NCI-H524 treated with DMSO at 0.1 percent for 48 hours (cell line): ENCODE measurements at places on chromosomes 11 and 22.

- peak; percentile 23 for DNase-seq
Measured at GRCh38 chr22:31561238-31561887, 65.0 kb downstream of the SFI1 start.

DNA sequence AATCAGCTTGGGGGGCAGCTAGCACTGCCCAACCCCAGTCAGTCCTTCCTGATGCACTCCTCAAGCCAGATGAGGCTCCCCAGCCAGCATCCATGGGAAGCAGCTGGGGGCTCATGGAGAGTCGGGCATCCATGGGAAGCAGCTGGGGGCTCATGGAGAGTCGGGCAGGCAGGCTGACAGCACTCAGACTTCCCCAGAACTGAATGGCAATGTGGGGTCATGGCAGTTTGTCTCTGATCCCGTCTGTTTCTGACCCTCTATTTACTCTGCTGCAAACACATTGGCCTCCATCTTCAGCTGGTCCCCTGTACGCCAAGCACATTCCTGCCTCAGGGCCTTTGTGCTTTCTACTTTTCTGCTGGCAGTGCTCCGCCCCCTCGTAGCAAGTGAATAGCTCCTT is 314.8 kb downstream of the NTM start:
- DNase-seq = no peak

DNA sequence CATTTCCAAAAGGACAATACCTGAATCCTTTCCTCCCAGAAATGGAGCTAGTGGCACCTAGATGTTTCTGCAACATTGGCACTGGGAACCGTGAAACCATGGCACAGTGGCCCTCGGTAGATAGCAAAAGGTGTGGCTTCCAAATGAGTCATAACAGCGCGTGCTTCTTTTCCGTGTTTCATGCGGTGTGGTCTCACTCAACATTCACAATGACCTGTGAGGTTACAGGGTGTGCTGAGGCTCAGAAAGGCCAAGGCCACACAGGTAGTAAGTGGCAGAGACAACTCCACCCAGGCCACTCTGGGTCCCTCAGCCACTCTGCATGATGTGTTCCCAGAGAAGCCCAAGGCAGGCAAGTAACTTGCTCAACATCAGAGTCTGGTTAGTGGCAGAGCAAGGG is 67.4 kb downstream of the TP53I11 start:
- DNase-seq = no peak

GRCh38 chr22:35634015-35634414 is 14.2 kb upstream of the APOL6 start:
- no peak for DNase-seq

GRCh38 chr11:133985981-133986944 is 29.5 kb upstream of the IGSF9B start:
- no peak for DNase-seq

GRCh38 chr22:23230348-23231068 is 50.2 kb downstream of the BCR start:
- no peak for DNase-seq

DNA sequence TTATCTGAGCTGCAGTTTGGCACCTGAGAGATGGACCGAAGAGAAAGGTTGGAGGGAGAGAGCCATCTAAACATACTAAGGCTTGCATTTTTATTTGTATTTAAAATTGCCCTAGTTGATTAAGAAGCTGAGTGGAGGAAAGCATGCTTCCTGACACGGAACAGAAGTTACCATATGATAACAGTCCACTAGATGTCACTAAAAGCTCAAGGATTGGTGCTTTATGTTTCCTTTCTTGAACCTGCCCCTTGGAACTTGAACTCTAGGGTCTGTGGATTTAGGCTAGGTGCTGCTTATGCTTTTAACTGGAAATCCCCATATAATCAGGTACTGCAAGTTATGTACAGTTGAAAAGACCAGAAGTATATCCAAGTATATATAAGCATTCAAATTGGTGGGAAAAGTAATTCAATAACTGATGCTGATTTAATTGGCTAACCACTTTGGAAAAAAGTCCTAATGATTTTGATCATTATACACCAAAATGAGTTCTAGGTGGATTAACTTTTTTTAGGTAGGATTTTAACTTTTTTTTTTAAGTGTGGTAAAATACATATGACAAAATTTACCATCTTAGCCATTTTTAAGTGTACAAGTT is 9.5 kb downstream of the RBMXL2 start:
- no peak for DNase-seq

- DNase-seq = peak; percentile 47
Measured at GRCh38 chr11:64566042-64566914, 24.7 kb upstream of the SLC22A12 start.

DNA sequence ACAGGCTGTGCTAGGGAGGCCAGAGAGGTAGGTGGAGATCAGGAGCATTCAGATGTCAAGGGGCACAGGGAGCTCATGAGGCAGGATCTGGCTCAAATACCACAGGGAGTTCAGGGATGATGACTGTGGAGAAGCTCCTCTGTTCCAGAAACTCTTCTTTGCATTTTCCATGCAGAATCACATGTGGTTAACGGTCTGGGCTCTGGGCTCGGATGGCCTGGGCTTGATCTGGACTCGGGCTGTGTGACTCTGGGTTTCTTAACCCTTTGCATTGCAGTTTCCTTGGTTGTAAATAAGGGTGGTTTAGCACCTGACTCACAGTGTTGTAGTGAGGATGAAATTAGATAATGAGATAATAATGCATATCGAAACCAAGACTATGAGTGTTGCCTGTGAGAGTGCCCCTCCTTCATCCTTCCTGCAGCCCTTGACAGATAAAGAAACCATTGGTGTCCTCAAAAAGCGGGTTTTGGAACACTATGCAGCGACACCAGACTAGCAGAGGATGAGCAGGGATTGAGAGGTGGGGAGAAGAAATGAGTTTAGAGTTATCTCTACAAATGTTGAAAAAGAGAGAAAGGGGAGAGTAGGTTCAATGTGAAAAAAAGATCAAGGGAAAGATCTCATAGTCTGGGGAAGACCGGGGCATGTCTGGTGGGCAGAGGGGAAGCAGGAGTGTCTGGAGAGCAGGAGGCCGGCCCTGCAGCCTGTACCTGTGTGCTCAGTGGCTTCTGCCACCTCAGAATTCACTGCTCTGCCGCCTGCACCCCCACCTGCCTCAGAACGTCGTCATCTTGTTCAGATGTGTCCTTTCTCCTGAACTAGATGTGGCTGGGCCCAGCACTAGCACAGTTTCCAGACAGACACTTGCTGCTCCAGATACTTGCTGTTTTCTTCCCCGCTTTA is 197.8 kb upstream of the SORL1-AS1 start:
- no peak for DNase-seq

- DNase-seq = no peak
Measured at GRCh38 chr11:47857892-47858543, 9.9 kb upstream of the NUP160 start.

DNA sequence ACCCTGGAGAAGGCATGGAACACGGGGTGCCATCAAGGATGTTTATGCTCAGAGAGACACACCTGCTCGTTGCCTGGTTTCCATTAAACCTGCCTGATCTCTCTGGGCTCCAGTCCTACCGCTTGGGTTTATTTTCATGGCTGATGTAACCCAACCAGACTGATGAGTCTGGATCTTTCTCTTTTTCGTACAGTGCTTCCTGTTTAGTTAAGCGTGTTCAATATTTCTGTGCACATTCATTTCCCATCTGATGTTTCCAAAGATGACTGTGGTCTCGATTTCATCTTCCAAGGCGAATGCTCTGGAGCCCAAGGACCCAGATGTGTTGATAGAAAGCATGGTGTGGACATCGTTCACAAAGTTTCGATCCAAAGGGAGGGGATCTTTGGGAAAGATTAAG is 84.3 kb downstream of the SNX19 start:
- DNase-seq = no peak

DNA sequence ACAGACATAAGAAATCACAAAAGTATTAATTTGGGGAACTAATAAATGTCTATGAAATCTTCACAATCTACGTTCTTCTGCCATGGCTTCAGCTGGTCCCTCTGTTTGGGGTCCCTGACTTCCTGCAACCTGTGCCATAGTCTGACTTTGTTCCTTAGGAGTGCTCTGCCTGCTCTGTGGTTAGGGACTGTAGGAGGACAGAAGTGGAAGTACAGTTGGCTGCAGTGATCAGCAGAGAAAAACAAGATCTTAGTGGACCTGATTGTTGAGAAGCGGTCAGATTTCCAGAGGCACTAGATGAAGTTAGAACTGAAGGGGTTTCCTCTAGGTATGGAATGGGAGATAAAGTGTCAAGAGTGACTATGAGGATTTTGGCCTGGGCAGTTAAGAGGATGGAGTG is 80.6 kb downstream of the PPP6R3 start:
- DNase-seq = no peak

DNA sequence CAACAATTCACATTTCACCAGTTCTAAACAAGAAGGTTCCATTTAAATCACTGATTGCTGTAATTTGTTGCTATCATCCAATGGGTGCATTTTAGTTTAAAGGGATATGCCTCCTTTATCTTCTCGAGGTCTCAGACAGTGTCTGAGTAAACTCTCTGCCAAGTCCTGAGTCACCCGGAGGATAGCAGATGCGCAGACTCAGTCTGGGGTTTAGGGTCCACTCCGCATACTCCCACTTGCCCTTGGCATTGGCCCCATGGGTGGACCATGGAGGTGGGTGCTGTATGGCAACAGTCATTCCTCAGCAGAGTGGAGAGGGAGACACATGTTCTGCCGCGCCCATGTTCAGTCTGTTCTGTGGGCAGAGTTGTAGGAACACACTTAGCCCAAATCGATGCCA is 65.4 kb upstream of the CRTAM start:
- no peak for DNase-seq

DNA sequence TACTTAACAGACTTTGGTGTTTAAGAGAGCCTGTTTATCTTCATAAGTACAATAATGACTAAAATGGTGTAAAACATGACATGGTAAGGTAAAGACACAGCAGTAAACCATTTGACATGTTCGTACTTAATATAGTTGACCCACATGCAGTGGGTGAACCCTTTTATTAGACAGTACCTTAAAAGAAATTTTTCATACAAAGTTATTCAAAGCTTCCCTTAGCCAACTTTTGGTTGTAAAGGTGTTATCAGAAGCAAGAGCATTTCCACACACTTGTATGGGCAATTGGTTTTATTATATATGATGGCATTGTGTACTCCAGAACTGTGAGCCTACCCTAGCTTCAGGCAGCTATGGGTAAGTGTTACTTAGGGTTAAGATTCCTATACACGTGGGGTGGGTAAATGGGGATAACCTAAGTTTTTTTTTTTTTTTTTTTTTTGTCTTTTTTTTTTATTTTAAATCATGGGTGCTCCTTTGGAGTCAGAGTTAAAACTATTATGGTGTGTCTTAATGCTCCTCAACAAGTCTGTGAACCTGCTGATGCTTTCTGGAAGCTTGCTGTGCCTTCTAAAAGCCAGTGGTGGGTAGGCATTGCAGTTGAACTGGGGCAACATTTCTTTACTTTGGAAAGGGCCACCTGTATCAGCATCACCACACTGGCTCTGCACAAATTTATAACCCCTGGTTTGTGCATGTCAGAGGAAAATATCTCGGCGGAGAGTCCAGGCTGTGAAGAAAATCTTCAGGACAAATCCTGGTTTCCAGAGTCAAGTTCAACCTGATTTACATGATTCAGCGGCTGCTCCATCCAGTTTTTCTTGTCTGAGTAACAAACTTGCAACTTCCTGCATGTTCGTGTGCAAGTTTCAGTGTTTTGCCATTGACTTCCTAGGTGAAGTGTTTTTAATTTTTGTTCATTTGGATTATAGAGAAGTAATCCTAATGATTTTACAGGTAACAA is 3.3 kb downstream of the PCF11 start:
- no peak for DNase-seq

DNA sequence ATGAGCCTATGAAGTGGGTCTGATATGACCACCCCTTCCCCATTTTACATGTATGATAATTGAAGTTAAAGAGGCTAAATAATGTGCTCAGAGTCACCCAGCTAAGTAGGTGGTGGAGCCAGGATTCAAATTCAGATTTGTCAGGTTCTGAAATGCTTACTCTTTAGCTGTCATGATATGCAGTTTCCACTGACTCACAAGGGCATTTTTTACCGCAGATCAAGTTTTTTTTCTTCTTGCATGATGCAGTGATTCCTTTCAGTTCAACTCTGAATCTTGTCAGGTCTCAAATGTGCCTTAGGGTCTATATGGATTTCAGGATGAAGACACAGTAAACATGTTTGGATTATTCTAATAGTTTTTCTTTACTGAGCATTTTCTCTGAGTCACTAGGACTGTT is 12.6 kb upstream of the TRIM44 start:
- no peak for DNase-seq

DNA sequence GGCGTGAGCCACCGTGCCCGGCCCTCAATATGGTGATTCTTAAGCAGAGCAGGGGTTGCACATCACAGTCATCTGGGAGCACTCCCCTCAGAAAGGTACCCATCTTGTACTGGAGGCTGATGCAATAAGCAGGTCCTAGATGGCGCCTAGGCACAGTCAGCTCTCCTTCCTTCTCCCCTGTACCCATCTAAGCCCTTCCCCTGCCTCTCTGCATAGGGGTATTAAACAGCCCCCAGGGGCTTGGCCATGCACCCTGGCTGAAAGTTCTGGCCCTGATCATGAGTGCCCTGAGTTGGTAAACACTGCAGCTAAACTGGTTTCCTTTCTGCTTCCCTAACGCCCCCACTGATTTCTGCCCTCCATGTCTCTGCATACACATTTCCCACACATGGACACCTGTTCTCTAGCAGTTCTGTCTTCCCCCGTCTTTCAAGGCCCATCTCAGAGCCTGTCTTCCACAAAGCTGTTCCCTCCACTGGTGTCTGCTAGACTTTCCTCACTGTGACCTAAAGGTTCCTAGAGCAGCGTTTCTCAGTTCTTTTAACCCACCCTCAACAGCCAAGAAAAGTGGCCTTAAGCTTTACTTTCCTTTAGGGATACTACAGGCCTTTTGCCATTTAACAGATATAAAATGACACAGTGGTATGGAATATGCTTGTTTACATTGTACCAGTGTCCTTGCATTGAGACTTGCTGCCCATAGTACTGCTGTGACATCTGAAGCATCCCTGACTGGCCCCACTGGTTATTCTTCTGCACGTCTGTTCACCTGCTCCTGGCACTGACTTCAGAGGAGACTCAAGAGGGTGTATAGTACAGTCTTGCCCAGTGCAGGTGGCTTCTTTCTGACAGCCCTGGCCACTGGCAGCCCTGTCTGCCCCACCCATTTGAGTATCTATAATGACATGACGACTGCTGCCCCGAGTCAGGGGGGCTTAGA is 15.6 kb downstream of the UBE2L3 start:
- no peak for DNase-seq

- no peak for DNase-seq
Measured at GRCh38 chr22:32331236-32331917, 26.3 kb upstream of the RFPL3 start.

GRCh38 chr22:39808081-39808480 is 85.5 kb downstream of the ENTHD1 start:
- no peak for DNase-seq

GRCh38 chr11:12001186-12001585 is 7.2 kb downstream of the DKK3 start:
- no peak for DNase-seq
